ENCODE measurements at places on chromosomes 12 and 14.

DNA sequence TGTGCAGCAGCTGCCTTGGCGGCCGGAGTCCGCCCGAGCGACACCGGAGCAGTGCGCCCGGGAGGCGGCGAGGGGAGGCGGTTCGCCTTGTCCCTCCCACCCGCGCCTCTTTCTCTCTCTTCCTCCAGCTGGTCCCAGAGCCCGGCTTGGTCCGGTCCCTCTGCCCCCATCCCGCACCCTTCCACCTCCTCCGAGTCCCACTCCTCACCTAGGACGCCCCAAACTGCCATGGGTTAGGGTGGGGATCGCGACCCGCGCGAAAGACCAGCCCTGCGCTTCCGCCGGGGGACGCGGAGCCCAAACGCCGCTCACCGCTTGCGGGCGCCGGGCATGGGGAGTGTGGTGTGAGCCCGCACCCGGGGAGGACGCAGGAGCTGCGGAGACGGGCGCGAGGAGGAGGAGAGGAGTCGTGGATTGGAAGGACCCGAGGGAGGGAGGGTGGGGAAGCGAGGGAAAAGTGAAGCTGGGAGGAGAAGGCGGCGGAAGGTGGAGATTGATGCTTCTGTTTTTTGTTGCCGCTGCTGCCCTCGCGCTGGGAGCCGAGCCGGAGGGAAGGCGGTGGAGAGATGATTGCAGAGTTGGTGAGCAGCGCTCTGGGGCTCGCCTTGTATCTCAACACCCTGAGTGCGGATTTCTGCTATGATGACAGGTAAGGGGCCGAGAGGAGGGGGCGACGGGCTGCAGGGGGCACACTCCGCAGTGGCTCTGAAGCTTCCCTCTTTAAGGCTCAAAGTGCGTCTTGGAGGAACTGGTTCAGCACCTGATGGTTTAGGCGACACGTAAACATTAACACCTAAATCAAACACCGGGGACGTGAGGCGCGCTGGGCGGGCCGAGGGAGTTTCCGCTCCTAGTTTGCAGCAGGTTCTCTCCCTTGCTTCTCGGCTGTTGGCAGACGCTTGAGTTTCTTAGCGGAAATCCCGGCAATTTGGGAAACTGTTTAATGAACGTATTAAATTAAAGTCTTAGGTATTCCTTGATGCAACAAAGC is 610 bp downstream of the TMTC2 start:
- peak; percentile 79 for DNase-seq

- DNase-seq: no peak
Observed at GRCh38 chr14:104634886-104635570, 30.5 kb upstream of the TMEM179 start.

DNA sequence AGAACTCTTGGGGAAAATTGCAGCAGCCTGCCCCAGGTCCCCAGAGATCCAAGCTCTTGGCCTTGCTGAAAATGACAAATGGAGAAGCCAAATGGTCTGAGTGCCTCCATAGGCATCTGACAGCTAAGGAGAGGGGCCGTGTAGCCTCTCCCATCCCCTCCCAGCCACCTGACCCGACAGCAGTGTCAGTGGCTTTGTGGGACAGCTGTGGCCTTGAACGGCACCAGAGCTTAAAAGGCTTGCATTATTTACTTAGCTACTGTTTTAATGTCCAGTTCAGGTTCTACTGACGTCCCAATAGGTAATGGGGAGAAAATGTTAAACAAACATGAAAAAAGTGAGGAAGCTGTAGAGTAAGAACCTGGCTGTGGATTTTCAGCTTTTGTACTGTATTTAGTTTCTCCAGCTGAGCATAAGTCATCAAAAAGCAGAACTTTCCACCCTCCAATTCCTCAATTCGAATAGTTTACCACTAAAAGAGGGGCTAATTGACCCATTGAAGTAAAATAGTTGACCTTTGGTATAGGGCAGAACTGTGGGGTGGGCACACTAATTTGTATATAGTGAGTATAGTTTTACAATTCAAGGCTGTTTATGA is 50.0 kb downstream of the FOS start:
- no peak for DNase-seq

DNA sequence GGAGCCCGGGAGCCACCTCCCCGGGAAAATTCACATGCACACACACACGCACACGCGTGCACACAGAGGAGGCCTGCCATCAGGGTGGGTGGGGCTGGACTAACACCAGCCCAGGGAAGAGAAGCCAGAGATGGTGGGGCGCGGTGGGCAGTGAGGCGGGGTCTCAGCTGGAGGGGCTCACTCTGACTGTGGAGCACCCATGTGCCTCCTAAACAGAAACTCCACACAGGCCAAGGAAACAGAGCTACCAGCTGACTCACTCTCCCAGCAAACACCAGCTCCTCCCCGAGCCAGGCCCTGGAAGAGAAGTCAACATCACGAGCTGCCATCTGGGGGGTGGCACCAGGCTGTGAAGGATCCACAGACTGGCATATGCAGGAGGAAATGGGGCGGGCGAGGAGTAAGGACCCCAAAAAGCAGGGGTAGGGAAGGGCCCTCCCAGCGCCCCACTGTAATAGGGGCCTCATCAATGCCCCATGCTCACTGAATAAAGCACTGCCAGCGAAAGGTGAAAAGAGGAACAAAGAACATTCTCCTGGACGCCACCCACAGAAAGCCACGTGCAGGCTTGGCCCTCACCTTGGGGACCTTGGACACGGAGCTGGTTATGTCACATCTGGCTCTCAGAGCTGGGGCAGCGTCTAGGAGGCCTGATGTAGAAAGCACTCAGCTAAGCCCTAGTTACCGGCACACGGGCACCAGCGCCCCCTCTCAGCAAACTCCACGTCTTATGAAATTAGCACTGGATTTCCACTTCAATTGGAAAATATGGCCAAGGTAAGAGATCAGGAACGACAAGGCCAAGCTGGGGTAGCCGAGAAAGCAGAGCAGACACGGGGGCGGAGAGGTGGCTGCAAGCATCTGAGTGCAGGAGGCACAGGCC is 8.4 kb upstream of the INF2 start:
- peak; percentile 59 for DNase-seq

- DNase-seq: no peak
Observed at GRCh38 chr12:76264611-76265012, 83.6 kb downstream of the BBS10 start.

DNA sequence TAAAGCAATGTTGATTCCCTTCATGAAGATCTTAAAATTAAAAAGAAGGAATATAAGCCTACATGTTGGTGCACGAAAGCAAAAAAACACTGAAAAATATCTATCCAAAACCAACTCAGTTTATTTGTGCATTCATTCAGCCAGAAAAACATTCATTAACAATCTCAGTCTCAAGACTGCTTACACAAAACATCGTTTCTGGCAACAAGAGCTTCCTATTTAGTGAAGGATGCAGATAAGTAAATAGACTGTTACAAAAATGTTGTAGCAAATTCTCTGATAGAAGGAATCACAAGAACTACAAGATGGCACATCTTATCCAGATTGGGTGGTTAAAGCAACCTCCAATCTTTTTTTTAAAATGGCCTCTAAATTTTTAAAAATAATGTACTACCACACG is 69.7 kb upstream of the DCN start:
- no peak for DNase-seq

DNA sequence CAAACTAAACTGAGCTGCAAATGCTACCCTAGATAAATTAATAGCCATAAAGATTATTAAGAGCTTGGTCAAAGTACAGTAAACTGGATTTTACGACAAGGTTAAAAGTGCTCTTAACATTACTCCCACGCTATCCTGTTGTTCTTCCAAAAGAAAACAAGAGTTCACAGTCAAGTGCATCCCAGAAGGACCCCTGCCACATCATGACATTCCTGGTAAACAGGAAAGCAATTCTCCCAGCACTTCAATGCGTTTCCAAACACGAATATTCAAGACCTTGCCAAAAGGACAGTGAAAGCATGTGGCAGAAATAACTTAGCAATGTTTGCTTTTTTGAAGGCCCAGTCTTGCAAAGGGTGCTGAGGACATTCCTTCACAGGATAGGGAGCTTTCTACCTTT is 11.2 kb downstream of the SPRING1 start:
- DNase-seq: no peak

DNA sequence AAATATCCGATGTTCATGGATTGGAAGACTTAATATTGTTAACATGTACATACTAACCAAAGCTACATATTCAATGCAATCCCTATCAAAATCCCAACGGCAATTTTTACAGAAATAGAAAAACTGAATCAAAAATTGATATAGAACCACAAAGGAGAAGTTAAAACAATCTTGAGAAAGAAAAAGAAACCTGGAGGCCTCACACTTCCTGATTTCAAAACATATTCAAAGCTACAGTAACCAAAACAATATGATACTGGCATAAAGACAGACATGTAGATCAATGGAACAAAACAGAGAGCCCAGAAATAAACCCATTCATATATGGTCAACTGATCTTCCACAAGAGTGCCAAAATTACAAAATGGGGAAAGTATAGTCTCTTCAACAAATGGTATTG is 5.4 kb upstream of the PELI2 start:
- DNase-seq: no peak

DNA sequence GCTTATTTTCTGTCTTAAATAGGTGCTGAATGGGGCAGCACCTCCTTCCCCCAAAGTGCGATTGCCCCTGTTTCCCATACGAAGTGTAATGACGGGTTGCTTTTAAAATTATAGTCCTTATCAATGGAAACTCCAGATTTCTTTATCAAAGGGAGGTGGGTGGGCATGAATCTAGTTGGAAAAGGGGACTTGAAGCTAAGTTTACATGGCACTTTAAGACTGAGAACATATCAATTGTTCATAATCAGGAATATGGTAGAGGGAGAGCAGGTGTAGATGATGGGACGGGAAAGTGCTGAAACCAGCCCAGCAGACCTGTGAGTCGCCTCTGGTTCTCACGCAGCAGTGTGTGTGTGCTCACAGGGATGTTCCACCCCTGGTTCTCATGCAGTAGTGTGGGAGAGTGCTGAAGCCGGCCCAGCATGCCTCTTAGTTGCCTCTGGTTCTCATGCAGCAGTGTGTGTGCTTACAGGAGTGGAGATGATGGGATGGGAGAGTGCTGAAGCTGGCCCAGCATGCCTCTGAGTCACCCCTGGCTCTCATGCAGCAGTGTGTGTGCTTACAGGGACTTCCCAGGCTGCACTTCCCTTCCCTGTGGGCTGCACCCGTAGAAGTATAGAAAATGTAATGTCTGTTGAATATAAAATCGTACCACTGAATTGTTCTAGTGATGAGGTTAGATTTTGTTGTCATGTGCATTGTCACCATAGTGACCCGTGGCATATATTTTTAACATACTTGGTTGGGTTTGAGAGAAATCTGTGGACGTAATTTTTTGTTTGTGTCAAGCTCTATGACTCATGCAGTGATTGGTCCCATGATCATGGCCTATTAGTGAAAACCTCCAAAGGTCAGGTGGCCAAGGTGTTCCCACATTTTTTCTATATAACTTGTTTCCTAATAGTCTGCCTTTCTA is 51.6 kb downstream of the GPATCH2L start:
- DNase-seq: no peak

- DNase-seq: no peak
Observed at GRCh38 chr14:91241863-91242262, 2.6 kb downstream of the GPR68 start.

GRCh38 chr12:39736406-39736805 is 116.8 kb upstream of the ABCD2 start:
- DNase-seq: no peak

DNA sequence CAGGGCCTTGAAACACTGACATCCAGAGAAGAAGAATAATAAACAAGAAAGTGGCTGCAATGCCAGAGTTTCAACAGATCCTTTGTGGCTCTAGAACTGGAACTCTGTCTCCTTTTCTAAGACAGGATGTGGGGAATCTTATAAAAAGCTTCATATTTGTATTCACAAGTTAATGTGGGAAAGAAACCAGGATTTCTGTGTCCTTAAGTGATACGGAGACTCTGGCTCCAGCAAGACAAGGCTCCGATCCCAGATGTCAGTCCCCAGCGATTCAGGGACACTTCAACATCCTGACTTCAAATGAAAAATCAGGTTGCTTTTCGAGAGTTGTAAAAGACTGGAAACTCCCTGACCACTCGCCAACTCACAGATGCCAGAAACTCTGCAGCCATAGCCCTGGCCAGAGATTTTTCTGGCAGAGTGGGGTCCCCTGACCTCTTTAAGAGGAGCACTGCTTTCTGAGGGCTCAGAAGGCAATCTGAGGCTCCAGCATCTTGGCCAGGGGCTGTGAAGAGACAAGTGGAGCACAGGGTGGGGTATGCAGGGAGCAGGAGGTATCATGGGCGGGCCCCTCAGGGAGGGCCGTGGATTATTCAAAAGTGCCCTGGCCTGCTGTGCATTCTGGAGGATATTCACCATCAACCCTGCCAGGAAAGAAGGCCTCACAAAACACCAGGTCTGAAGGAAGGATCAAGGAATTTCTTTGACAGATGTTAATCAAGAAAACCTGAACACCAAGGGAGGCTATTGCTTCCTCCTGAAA is 53.3 kb downstream of the TMX1 start:
- no peak for DNase-seq

GRCh38 chr12:132610866-132611602 is 652 bp upstream of the LRCOL1 start:
- DNase-seq: no peak

DNA sequence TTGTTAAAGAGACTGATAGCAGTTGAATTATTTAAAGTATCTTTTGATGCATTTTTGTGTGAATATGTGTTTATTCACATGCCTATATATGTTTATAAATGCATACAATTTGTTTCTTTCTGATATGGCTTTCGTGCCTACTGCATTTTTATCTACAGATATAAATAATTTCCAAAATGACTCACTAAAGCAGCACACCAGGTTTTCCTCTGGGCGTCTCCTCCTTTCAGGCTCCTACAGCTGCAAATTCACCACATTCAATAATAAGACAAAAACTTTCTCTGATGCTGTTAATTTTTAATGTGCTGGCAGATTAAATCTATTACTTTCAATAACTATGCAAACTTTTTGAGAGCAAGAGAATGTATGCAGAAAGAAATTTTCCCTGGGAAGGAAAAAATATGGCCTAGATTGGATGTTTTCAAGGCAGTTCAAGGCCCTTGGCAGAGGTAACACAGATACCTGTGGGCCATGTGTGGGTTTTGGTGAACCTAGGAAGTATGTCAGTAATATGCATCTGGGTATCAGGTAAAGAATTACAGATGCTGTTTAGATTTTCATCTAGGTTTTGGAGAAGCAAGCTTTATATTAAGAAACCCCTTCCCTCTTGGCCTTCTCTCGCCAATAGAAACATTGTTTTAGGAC is 381.8 kb downstream of the EGLN3 start:
- no peak for DNase-seq
